ENCODE measurements at places on chromosomes 2 and 18. TPM values are rescaled to one million over a fixed set of nuclear protein-coding genes. Genes with fewer than 3 reads are reported as not detected.

DNA sequence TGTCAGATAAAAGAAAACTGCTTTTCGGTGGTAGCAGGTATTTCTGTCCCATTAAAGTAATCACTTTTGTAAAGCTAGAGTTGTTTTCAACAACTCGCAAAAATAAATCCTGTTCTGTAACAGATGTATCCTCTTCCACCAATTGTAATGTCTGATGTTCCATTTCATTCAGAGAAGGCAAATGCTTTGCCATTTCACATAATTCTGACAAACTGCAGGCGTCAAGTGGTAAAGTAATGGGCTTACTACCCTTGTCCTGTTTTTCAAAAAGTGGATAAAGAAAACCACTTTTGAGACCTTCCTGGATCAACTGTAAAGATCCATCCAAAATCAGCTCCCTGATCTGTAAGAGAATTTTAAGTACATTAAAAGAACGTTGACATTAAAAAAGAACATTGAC lies 16.6 kb downstream of the METTL4 start:
- DNase-seq, result no peak

DNA sequence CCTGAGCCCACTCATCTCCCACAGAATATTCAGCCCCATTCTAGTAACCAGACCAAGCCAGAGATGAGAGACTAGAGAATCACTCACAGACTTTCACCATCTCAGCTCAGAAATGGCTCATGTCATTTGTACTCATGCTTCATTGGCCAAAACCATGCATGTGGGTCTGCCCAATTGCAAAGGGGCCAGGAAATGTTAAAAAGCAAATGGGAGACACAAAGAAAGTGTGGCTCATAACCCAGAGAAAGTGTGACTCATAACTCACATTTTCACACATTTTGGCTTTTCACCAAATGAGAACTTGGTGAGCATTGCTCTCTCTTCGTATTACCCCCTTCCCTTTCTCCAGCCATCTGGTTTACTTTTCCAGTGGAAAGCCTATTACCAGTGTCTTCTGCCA lies 66.2 kb downstream of the MDH1 start:
- no peak for DNase-seq

- DNase-seq, result no peak
Measured at GRCh38 chr2:118577202-118577601, 270.2 kb downstream of the EN1 start.

- no peak for DNase-seq
Measured at GRCh38 chr2:23689891-23690290, 237.0 kb downstream of the ATAD2B start.

DNA sequence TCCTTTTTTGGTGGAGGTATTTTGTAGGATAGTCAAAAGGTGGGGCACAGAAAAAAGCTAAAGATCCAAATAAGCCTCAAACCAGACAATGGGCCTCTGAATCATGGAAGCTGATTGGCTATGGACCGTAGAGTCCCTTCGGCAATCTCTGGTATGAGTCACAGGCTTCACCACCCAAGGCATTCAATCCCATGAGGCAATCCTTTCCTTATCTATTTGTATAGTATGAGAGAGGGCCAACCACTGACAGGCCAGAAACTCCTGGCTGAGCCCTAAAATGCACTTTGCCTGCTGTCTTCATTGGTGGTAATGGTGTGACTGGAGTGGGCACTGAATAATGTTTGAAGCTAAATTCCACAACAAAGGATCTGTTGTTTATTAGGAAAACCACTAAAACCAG lies 38.7 kb upstream of the MEX3C start:
- no peak for DNase-seq

DNA sequence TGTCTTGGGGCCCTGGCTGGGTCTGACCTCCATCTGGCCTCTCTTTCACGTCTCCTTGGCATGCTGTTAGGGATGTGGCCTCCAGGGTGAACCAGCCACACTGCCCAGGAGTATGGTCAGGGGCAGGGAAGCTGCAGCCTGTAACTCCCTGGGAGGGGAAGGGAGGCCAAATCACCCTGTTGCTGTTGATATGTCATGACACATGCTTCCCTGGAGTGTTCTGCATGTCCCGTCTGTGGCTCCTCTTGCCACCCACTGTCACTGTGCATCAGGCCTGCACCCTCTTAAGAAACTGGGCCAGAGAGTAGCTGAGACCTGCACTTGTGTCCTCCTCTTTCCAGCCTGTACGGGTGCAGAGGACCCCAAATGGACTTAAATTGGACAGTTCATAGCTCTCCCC lies 221.3 kb downstream of the FHOD3 start:
- no peak for DNase-seq

DNA sequence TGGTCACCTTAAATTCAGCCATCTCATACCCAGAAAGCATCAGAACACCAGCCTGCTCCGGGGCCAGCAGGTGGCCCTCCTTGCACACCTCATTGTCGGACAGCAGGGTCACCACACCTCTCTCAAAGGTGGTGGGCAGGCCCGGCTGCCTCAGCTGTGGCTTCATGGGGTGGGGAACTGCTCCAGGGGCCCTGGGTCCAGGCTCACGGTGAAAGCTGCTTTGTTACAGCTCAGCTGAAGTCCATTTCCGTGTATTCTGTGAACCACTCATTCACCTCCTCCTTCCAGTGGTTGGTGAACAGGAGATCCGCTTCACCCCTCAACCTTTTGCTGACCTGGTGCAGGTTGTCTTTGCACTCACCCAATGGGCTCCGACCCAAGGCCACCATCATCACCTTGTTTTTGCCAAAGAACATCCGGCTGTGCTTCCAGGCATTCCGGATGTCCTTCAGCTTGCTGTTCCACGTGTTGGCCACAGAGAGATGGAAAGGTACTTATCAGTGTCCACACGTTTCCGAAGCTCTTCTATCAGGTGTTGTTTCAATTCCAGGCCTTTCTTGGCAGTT lies 78.6 kb upstream of the LDLRAD4 start:
- no peak for DNase-seq

- no peak for DNase-seq
Measured at GRCh38 chr2:84980263-84980983, 9.5 kb downstream of the KCMF1 start.

DNA sequence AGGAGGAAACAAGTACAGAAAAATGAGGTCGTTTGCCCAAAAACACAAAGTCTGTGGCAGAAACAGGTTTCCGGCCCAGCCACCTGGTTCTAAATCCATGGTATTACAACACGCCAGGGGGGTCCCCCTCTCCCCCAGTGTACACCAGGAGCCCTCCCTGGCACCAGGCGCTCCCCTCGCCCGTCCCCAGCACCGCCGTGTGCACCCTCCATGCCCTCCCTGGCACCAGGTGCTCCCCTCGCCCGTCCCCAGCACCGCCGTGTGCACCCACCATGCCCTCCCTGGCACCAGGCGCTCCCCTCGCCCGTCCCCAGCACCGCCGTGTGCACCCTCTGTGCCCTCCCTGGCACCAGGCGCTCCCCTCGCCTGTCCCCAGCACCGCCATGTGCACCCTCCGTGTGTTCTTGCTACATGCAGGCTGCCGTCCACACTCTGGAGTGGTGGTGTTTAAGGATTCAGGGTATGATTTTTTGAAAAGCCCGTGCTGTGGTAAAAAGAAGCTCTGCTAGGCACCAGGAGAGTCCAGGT lies 59.8 kb upstream of the NFATC1 start:
- DNase-seq, result no peak

- no peak for DNase-seq
Measured at GRCh38 chr2:108355906-108356734, 21.6 kb upstream of the SULT1C4 start.

DNA sequence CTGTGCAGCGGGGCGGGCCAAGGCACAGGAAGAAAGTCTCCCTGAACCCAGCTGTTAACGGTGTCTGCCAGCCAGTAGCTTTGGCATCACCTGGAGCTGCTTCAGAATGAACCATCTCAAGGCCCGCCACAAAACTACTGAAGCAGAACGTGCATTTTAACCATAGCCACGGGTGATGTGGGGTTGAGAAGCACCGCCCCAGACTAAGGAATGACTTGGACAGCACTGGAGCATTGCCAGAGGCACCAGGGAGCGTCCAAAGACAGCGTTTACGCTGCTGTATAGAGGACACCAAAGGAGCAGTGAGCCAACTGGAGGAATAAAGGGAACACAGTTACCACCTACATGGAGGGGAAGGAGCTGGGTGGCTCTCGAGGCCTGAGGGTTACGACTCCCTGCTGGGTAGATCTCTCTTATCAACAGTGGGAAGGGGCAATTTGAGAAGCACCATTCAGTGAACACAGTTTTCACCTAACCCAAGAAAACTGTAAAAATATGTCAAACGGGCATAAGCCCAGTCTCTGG lies 28.4 kb upstream of the LONRF2 start:
- DNase-seq, result no peak

DNA sequence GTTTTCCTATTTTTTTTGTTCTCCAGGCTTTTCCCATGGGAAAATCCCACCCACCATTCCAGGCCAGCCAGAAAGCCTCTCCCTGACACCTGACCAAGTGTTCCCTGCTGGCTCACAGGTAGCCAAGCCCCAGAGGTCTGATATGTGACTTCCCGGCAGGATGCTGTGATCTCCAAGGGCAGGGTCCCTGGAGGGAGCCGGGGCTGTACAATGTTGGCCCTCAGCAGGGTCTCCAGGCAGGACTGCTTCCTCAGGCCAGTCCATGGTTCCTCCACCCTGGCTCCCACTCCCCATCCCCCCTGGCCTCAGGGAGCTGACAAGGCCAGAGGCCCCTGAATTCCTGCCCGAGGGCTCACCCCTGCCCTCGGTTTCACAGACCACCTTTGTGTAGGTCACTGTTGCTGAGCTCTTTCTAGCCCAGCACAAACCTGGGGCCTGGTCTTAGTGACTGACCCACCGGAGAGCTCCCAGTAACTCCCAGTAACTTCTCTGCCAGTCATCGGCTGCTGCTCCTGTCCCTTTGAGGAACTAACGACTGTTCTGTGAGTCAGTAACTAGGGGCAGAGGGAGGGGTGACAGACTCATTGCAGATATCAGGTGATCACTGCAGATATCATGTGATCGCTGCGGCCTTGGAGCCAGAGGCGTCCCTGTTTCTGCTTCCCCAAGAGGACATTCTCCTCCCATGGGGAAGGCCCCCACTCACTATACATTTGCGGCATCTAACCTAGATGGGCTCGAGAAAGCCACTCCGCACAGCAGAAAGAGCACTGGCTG lies 38.7 kb downstream of the SDC1 start:
- no peak for DNase-seq

- no peak for DNase-seq
Measured at GRCh38 chr2:71303849-71304248, 27.7 kb upstream of the ZNF638 start.

DNA sequence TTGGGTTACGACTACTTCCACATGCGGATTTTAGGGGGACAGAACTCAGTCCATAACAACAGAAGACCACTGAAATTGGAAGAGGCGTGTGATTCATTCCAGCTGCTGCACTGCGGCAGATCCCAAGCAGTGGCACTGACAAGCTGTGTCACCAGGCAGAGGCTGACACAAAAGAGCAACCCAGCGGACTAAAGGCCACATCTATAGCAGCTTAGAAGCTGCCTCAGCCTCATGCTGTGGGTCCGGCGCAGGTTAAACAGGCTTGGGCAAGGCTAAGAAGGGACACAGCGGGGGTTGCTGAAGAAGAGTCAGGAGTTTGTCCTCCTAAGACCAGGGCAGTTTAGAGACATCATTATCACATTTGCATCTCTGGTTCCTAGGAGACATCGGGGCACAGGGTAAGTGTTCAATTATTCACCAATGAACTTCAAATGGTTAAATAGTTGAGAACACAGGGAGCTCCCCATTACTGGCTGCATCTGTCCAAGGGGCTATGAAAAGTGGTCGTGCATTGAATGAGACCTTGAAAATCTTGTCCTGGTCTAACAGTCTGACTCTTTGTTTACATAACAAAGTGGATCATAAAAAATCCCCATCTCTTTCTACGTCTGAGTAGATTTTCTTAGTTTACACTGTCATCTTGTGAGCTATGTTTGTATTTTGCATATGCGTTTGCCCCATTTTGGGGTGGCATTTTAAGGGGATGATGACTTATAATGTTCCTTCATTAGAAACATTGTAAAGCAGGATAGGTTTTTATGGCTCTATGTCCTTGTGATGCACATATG lies 162.3 kb upstream of the TRIB2 start:
- no peak for DNase-seq

DNA sequence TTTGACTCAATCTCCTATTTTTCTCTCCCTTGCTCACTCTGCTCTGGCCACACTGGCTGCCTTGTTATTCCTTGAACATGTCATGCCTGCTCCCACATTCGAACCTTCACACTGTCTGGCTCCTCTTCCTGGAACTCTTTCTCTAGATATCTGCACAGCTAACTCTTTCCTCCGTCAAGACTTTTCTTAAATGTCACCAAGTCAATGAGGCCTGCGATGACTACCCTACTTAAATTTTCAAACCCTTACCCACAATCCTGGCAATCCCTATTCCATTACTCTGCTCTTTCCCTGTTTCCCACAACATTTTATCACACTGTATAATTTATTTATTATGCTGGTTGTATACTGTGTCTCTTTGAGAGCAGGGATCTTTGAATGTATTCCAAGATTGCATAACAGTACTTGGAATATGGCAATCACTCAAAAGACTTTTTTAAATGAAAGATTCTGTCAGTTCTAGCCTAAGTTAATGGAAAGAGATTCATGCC lies 206.2 kb downstream of the SRBD1 start:
- no peak for DNase-seq

DNA sequence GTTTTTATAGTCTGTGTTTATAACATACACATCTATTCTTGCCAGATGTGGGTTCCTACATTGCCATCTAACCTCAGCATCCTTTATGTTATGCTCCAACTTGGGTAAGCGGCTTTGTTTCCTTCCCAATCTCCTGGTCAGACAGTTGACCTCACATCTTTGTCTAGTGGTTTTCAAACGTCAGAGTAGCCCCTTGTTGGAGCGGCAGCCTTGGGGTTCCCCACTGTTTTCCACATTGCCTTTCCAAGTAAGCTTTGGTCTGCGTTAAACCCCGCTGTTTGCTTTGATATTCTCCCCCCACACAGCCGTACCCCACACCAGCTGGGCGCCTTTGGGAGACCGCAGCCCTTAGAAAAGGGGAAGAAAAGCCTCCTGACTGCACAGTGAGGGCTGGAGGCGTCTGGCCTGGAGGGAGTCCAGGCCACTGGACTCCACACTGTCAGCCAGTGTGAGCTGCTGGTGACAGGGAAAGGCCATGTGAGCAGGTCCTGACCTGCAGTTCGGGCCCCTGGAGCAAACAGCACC lies 83.3 kb downstream of the MALT1 start:
- no peak for DNase-seq

- DNase-seq, result no peak
Measured at GRCh38 chr2:67240507-67240906, 156.6 kb upstream of the ETAA1 start.

DNA sequence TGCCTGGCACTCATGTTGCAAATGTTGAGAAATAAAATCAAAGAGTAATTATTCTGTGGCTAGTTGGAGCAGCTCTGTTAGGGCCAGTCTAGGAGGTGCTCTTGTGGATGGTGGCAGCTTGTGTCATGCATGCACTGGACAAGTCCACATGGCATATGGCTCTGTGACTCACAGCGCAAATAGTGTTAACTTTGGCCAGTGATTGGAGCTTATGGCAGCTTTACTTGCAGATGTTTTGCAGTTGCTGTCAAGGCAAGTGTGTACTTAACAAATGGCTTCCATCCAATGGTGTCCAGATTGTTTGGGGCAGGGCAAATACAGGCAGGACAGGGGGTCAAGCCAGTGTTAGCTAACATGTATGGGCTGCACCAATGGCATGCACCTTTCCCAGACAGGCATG lies 26.1 kb upstream of the TMX3 start:
- no peak for DNase-seq

The KLF11 gene
- total RNA-seq, result 10.8 TPM

The IER3IP1 gene
- 8.1 TPM for total RNA-seq

The ZNF892 gene
- 4.0 TPM for total RNA-seq

The KLHL14 gene
- 1.1 TPM for total RNA-seq

All from naive thymus-derived CD8-positive, alpha-beta T cell (primary cell).